Caudate nucleus (tissue), 63 donors: ENCODE measurements at places on chromosomes 3 and 15.

- DNase-seq = no peak
Measured at GRCh38 chr3:53733446-53733845, 112.8 kb downstream of the CHDH start.

- no peak for DNase-seq
Measured at GRCh38 chr15:100256970-100257650, 84.7 kb downstream of the ADAMTS17 start.

- no peak for DNase-seq
Measured at GRCh38 chr15:82128401-82129148, 82.8 kb upstream of the MEX3B start.

DNA sequence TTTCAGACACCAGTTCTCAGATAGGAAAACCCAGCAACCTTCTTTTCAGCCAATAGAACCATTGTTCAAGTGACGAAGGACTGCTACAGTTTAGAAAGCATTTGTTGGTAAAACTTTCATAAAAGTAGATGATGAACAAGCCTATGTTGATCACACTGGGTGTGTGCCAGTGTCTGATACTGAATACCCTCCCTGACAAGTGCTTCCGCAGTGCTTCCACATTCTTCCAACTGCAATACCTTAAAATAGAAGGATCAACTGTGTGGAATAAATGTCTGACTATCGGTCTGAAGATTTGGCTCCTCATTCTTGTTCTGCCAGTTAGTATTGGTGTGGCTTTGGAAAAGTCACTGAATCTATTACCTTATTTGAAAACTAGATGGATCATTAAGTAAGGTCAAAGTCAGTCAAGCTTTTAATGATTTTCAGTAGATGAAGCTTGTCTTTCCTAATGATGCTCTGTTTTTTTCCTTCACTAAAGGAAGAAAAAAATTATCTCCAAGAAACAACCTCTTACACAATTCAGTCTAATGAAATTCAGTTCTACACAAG lies 479.4 kb upstream of the CBLB start:
- DNase-seq = no peak

DNA sequence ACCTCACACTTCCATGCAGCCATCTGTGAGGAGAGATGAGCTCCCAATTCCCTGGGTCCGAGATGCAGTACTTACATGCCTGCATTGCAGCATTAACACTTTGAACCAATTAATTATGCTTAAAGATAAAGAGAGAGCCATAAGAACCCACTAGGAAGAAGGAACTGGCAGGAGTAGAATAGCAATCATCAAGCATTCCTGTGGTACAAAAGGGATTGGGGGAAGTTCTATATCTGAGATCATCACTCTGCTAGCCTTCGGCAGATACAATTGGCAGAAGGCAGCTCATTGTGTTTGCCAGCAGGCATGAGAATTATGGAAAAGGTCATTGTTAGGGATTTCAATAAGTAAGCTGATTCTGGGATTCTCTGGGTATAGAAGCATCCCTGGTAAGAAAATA lies 891.4 kb downstream of the NTRK3 start:
- no peak for DNase-seq

- no peak for DNase-seq
Measured at GRCh38 chr15:23773093-23773492, 86.0 kb upstream of the NDN start.

GRCh38 chr3:96449803-96450202 lies 364.6 kb upstream of the EPHA6 start:
- DNase-seq = peak; percentile 5

DNA sequence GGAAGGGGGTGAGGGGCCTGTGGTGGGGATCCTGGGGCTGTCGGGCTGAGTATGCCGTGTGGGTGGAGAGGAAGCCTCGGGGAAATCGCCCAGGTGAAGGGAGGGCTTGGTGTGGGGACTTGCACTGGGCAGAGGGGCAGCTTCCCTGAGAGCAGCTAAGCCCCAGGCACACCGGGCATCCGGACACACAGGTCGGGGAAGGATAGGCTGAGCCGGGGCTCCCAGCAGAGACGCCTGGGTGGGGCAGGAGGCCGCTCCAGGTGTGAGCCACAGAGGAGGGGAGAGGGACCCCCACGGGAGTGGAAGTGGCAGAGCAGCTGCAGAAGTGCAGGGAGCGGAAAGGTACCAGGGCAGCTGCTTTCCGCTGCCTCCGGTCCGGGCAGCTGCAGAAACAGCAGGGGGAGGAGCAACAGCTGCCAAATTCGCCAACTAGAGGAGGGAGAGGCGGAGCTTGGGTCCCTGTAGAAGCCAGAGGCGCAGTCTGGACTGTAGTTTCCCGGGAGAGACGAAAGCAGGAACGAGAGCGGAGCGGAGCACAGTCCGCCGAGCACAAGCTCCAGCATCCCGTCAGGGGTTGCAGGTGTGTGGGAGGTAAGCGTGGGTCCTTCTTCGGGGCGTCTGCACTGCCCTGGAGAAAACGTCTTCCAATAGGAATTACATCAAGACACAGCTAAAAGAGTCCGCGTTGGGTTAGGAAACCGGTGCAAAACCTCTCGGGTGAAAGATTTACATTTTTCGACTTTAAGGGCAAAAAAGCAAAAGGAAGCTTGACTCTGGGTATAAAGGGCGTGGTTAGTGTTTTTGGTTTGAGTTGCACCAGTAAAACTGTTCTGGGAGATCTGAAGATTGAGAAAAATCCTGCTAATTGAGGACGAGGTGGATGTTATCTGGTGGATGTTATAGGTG lies at the start of gene SERPINI1:
TSS of gene SERPINI1 (plus strand) at position 489 of the 906 bp plus-strand sequence. CDS start 53,408 bp downstream, outside the sequence.
- peak; percentile 89 for DNase-seq

DNA sequence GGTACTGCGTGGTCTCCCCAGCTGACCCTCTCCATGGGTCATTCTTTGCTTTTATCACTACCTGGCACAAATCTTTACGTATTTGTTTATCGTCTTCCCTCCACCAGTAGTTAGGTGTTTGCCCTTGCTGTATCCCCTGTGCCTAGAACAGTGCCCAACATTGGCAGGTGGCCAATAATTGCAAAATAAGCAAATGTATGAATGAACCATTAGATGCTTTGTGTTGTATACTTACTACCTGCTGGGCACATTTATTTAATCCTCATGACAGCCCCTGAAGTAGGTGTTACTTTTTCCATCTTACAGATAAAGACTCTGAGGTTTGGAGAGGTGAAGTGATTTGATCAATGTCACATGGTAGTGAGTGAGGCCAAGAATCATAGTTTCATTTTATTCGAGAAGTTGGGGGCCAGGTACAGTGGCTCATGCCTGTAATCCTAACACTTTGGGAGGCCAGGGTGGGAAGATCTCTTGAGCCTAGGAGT lies 2.0 kb upstream of the TWF2 start:
- no peak for DNase-seq

- DNase-seq = no peak
Measured at GRCh38 chr3:177150218-177150916, 46.9 kb downstream of the TBL1XR1 start.

DNA sequence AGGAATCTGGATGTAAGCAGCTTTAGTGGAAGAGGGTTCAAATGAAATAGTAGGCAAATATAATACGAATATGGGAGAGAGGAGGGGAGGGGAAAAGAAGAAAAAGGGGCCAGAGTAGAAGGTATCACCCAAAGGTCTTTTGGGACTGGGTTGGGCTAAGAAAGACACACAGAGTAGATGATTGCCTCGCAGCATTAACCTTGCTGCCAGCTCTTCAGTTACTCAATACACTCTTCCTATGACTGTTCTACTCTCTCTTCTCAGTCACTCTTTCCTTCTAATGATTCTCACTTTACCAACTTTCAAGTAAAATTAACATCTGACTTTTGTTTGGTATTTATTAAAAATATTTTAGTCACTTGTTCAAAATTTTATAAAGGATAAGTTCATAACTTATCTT lies 52.8 kb downstream of the CLASP2 start:
- no peak for DNase-seq

DNA sequence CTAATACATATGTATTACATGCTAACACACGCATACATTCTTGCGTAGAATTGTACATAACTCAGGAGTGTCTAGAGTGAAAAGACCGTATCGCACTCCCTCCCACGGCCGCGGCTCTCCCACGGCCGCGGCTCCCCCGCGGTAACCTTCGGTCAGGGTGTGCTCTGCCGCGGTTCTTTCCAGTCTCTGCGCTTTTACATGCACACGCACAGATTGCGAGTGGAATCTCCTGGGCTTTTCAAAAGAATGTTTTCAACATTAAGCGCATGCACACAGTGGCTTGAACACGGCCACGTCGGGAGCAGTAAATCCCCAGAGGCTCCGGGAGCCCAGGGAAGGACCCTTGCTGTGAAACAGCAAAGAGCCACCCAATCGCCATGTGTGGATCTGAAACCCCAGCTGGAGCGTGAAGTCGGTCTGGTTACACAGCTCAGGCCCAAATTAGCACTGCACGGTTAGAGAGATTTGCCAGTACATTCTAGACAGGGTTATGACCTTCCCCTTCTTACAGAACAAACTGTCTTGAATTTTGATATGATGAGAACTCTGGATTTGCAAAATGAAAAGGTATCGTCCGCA lies 805 bp upstream of the RGMA start:
- DNase-seq = no peak

- DNase-seq = no peak
Measured at GRCh38 chr15:27260523-27260922, 289.5 kb downstream of the GABRG3 start.

GRCh38 chr15:80211976-80212375 lies 40.0 kb downstream of the CTXND1 start:
- no peak for DNase-seq

- no peak for DNase-seq
Measured at GRCh38 chr3:107848351-107848915, 242.4 kb downstream of the CD47 start.

DNA sequence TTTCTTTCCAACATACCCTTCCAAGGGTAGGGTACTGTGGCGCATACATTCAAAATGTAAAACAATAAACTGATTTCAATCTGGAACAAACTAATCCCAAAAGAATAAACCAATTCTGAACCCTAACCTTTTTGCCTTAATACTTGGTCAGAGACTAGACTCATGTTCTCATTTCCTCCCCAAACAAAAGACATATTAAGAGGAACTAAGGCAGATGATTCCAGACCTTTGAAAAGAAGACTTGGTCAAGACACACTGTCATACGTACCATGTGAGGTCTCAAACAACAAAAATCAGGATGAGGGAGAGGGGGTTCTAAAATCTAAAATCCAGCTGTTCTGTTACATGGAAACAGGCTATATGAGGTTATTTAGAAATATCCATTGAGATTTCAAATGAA lies 102.1 kb downstream of the RFTN1 start:
- DNase-seq = no peak

- no peak for DNase-seq
Measured at GRCh38 chr3:108133858-108134554, 43.2 kb upstream of the CD47 start.

DNA sequence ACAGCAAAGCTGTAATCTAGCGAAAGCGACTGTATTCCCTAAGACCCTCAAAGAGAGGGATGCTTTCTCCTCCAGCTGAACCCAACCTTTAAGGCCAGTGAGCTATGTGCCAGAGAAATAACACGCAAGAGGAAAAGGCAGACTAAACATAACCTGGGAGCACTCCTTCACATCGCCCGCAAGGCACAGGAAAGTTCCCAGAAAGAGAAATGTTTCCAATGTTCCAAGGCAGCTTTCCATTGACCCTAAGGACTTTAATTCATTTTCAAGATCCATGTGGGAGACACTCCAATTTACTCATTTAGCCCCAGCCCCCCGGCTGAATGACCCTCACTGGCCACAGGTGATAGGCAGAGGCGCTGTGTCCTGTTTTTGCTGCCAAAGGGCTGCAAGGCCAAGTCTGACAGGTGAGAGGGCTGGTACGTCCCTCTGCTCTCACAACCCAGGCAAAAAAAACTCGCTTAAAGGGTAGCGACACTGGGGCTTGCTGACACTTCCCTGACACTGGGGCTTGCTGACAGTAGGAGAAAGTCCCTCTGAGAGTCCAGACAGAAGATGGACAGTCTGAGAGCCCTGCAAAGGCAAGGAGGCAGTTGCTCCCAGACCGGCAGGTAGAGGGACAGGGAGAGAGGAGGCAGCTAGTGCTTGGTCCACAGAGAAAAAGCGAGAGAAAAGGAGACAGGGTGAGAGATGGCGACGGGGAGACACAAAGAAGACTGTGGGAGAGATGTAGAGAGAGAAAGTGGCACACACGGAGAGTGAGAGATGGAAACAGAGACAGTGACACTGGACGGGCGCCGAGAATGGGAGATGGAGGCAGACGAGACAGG lies 702 bp downstream of the ARHGEF3 start:
- peak; percentile 68 for DNase-seq

GRCh38 chr15:63869371-63870042 lies 35.8 kb upstream of the HERC1 start:
- no peak for DNase-seq

DNA sequence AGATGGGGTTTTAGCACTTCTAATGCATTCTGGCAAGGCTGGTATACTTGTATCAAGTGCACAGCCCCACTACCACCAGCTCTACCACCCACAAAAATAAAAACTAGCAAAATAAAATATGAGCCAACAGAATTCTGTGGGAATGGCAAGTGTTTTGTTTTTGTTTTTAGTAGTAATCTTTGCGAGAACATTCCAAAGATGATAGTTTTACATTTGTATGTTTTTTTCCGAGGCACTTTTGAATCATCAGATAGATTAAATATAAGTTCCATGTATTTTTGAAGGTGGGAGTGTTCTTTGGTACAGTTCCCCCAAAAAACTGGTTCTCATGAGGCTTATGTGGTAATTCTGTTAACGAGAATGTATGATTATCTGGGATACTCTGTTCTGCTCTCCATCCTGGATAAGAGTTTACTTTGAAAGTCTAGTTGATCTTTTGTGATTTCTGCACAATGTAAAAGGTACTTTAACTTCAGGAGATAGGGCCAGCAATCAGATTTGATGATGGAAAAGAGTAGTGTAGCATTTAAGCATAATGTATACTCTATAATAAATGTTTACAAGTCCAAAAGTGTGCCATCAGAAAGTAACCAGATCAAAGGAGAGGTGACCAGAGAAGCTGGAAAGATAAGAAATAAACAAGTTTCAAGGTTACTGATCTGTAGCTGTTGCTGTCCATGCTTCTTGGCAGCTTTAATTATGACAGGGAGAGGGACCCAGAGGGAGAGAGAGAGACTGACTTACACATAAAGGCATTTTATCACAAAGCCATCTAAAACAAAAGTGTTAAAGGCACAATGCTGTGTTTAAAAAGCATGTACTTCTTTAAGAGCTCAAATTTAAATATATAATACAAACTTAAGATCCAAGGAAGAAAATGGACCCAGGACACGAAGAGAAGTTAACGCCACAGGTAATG lies 130.9 kb downstream of the PGPEP1L start:
- no peak for DNase-seq

GRCh38 chr3:114456742-114457141 lies 162.9 kb downstream of the TIGIT start:
- DNase-seq = no peak

- no peak for DNase-seq
Measured at GRCh38 chr3:48891606-48892005, 7.1 kb downstream of the SLC25A20 start.

DNA sequence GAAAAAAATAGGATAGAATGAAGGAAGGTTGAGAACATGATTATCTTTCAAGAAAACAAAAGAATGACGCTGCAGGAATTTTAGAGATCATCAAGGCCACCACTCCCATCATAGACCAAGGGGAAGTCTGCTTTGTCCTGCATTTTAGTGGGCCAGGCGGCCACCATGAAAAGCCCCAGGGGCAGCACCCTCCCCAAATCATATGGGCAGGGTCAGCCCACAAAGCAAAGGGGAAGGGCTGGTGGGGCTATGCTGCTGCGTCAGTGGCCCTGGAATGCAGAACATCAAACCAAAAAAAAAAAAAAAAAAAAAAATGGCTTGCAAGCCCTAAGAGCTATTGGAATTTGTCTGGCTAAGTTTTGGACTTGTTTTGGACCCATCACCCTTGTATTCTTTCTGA lies 620.8 kb downstream of the ROBO2 start:
- no peak for DNase-seq

GRCh38 chr3:14775011-14775410 lies 43.8 kb upstream of the FGD5 start:
- no peak for DNase-seq

GRCh38 chr15:56371495-56372147 lies 6.4 kb downstream of the TEX9 start:
- DNase-seq = no peak
